ENCODE measurements at places on chromosomes 5 and 9.

DNA sequence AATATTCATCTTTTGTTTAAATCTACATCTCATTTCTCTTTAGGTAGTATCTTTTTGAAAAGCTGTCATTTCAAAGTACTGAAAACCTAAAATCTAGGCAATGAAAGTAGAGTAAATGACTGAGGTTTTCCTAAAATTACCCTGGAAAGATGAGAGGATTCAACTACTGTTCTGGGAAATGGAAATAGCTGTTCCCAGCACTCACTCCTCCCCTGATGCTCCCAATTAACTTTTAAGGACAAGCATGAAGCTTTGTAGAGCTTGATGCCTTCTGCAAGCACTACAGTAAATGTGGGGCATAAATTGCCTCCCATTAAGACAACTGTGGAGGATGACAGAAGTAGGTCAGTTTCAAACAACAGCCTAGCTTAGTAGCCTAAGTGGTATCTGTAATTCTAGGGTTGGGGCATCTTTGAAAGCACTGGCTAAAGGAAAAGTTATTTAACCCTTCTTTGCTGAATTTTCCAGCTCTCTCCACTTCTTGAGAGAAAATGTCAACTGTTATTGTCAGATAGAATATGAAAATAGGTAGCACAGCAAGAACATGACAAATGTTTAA is 100.2 kb upstream of the GNA14 start:
- DNase-seq: no peak

DNA sequence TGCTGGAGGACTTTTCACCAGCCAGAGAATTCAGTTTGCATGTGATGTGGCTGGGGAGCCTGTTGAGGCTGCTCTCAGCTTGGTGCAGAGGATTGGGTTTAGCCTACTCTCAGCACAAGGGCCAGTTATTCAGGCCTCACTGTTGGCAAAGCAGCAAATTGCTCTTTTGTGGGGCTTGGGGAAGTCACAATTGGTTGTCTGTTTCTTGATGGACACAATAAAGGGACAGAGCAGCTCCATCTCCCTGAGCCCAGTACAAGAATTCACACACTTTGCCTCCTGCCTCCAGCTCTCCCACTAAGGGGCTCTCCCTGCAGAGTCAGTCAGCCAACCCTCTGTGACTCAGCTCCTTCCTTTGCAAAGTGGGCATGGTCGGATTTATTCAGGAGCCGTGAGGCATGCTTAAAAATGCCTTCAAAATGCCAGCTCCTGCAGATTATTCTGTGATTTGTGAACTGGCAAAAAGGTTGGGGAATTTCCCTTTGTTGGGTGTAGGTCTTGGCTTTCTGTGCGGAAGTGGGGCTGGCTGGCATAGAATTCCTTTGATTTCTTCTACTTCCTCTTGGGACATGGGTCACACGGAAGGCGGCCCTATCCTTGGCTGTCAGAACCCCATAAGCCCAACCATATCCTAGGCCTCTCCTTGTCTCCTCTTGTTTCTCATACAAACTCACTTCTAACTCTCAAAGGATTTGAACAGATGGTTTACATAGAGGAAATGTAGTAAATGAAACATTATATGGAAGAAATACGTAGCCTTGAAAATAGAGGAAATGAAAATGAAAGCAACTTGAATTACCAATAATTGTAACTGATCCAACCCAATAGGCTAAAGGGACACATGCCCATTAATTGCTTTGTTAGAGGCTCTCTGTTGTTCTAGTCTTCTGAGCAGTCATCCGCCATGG is 118.7 kb upstream of the CD180 start:
- peak; percentile 54 for DNase-seq

GRCh38 chr9:93629920-93630319 is 53.5 kb downstream of the PHF2 start:
- no peak for DNase-seq

DNA sequence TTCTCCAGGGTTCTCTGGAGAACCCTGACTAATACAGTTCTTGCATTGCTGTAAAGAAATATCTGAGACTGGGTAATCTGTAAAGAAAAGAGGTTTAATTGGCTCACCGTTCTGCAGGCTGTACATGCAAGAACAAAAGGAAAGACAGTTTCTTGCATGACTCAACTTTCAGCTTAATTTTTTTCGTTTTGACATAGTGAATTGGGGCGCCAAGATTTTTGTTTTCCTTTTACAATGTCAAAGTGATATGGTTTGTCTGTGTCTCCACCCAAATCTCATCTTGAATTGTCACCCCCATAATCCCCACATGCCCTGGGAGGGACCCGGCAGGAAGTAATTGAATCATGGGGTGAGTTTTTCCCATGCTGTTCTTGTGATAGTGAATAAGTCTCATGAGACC is 11.8 kb upstream of the CRHBP start:
- no peak for DNase-seq

DNA sequence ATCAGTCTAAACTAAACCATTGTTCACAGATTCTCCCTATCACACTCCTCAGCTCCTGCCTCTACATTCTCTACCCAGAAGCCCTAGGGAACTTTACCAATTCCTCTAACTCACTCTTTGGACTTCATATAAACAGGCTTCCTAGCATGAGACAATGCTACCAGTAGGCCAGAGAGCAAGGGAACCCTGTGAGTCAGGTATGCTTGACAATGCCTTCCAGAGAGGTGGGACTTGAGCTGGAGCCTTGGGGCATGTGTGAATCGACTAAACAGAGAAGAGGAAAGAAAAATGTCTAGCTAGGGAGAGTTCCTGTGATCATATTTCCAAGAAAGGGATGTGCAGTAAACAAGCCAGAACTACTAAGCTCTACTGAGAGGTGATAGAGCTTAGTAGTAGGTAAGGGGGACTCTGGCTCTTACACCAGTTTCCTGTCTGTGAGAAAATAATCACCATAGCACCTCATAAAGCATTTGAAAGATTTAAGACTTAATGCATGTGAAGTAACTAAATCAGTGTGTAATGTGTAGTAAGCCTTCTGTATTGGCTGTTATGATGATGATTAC is 6.4 kb upstream of the RFK start:
- no peak for DNase-seq

DNA sequence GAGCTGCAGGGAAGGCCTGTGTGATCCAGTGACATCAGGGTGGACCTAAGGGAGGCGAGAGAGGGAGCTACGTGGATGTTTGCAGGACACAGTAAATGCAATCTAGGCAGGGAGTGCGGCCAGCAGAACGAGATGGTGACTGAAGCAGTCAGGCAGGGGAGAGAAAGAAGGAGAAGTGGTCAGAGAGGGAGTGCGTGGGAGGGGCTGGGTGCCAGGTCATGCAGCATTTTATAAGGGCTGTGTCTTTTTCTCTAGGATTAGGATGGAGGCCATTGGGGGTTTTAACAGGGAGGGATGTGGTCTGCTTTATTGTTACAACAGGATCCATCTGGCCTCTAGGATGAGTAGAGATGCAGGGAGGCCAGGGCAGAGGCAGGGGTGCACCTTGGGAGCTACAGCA is 80.4 kb downstream of the DCP2 start:
- no peak for DNase-seq

- DNase-seq: peak; percentile 12
Observed at GRCh38 chr5:159262472-159262858, 625 bp upstream of the UBLCP1 start.

GRCh38 chr9:129583308-129584038 is 37.4 kb downstream of the C9orf50 start:
- peak; percentile 51 for DNase-seq

GRCh38 chr5:89123581-89123980 is 240.6 kb upstream of the MEF2C start:
- no peak for DNase-seq

- no peak for DNase-seq
Observed at GRCh38 chr5:122789461-122790171, 14.7 kb downstream of the SNX2 start.

DNA sequence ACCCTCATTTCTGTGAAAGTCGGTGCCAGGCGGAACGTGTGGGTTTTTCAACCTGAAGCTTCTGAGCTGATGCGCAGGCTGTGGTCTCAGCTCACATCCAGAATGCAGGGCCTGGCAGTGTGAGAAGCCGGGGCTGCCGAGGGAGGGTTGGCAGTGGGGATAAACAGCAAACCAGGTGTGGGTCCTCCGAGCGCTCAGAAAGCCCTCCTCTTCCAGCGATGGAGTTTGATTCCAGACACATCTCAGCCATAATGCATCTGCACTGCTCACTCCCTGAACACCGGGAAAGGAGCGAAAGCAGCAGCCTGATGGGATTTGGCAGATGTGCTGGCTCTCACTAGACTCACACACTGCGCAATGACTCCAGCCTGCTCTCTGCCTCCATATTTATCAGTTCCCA is 280.1 kb downstream of the HSPA4 start:
- DNase-seq: no peak

DNA sequence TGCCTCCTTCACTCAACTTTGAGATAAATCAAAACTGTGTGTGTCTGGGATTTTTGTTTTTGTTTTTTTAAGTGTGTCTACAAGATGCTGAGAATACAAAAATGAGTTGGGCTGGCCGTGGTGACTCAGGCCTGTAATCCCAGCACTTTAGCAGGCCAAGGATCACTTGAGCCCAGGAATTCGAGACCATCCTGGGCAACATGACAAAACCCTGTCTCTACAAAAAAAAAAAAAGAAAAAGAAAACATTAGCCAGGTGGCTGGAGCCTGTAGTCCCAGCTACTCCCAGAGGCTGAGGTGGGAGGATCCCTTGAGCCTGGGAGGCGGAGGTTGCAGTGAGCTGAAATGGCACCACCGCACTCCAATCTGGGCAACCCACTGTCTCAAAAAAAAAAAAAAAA is 21.0 kb downstream of the HNRNPK start:
- DNase-seq: peak; percentile 90

DNA sequence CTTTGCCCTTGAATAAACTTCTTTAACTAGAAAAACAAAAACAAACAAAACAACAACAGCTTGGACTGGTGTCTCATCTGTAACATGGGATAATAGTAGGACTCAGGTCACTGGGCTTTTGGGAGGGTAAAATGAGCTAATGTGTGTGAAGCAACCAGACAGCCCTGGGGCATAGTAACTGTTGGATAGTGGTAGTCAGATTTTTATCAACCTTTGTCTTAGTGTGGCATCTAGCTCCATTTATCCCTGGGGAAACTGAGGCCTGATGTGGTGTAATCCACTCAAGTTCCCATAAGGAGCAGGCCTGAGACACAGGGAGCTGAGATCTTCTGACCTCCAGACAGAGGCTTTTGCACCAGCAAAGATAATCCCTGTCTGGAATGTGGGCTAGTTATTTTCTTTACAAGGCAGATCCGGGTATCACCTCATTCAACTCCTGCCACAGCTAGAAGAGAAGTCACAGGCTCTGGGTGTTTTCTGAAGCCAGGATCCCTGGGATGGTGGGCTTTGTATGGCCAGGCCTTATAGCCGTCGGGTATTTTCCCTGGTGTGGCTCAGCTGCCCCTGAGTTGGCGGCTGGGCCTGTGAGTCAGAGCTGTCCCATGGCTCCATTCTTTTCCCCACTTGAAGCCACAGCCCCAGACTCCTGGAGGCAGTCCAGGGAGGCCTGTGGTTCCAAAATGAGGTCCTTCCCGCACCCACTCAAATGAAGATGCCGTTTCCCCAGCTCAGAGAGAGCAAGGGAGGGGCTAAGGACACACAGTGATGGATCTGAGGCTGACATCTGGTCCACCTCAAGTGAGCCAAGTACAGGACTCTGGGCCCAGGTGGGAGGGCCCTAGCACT is 26.1 kb upstream of the CSF1R start:
- DNase-seq: peak; percentile 91

- DNase-seq: peak; percentile 6
Observed at GRCh38 chr5:127079994-127080491, 6.7 kb upstream of the C5orf63 start.

- no peak for DNase-seq
Observed at GRCh38 chr5:67876371-67876770, 339.2 kb upstream of the PIK3R1 start.

DNA sequence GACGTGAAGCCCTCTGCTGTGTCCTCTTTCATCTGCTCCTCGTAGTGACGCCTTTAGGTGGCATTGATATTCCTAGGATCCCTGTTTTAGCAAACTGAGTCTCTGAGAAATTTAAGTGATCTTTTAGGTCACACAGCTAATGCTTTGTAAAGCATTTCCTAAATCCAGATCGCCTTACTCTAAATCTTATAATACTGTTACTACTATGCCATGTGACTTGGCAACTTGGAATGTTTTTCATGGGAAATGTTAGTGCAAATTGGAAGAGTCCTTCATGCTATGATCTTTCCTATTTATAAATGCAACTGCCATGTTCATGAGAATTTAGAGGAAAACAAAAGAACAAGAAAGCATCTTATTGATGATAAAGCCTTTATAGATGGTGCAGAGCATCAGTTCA is 212.2 kb downstream of the TRIO start:
- DNase-seq: no peak

- no peak for DNase-seq
Observed at GRCh38 chr9:133252301-133253020, 22.5 kb downstream of the ABO start.

- DNase-seq: no peak
Observed at GRCh38 chr5:51657340-51658240, 274.3 kb downstream of the ISL1 start.

DNA sequence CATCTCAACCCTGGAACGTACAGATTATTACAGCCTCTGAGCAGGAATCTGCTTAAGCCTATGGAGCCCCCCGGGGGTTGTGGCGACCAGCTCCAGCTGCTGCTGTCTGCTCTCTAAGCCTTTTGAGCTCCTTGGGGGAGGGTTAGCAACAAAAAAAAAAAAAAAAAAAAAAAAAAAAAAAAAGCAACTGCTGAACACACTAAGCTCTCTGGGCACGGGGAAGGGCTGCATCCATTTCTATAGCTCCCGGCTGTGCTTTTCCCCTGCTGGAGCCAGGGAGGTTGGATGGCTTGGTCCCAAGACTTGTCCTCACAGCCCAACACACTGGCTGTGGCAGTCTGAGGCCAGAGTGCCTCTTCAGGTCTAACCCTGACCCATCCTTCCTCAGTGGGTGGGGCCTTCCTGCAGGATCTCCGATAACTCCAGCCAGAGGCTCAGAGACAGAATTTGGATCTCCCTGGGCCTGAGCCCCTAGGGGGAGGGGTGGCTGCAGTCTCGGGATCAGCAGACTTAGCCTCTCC is 82.1 kb downstream of the FBN2 start:
- no peak for DNase-seq

GRCh38 chr5:6862306-6862705 is 149.1 kb downstream of the TENT4A start:
- DNase-seq: no peak

- no peak for DNase-seq
Observed at GRCh38 chr9:846852-847251, 5.4 kb downstream of the DMRT1 start.

- DNase-seq: no peak
Observed at GRCh38 chr9:129108805-129109536, 1.6 kb downstream of the CRAT start.

DNA sequence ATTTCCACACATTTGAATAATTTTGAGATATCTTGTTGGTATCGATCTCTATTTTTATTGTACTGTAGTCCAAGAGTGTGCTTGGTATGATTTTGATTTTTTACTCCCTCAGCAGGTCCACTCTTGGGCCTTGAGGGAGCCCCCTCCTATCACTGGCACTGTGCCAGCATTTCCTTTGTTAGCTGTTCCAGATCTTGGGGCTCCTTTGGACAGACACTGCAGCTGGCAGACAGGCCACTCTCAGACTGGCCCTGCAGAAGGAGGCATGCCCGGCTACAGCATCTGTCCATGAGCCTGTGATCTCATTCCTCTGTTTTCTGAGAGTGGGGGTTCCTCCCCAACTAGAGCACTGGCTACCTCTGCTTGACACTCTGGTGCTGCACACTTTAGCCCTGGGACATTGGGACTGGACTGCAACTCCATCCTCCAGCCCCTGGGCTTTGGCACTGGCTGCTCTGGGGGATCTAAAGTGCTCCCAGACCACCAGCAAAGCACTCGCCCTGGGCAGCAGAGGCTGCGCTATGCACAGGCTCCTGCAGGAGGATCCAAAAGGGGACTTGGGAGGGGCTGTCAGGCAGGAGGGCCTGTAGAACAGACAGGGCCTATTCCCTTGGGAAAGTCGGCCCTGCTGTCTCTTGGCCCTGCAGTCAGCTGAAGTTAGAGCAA is 271.3 kb upstream of the DMAC1 start:
- DNase-seq: no peak
